ENCODE measurements at places on chromosomes 6 and 20.

DNA sequence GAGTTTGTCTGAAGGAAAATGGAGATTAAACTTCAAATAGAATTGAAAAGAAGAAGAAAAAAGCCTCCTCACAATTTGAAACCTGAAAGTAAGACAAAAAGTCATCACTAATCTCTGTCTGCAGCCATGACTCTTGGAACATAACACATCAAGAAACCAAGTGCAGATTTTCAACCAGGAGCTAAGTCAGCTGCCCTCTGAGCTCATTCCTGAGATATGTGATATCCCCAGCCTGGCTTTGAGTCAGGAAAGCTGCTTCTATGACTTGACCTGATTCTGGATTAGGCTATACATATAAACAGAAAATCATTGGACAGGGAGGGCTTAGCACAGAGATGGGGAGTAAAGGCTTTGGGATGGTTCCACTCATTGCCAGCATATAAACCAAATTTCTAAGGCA is 891.4 kb downstream of the TFAP2A start:
- peak; percentile 86 for DNase-seq

- no peak for DNase-seq
These were observed 216.0 kb downstream of the DLL1 start for GRCh38 chr6:170074907-170075306.

GRCh38 chr6:134402372-134402984 is 84.6 kb upstream of the SGK1 start:
- DNase-seq: no peak

GRCh38 chr6:169650959-169651292 is 50.9 kb downstream of the WDR27 start:
- no peak for DNase-seq

GRCh38 chr6:168133687-168134559 is 54.9 kb upstream of the FRMD1 start:
- no peak for DNase-seq

- DNase-seq: peak; percentile 86
These were observed 446.6 kb upstream of the JAG1 start for GRCh38 chr20:11120431-11120830.

GRCh38 chr6:158539413-158539812 is 20.5 kb upstream of the TMEM181 start:
- DNase-seq: no peak

- no peak for DNase-seq
These were observed 151.8 kb downstream of the THEMIS start for GRCh38 chr6:127749095-127749494.

DNA sequence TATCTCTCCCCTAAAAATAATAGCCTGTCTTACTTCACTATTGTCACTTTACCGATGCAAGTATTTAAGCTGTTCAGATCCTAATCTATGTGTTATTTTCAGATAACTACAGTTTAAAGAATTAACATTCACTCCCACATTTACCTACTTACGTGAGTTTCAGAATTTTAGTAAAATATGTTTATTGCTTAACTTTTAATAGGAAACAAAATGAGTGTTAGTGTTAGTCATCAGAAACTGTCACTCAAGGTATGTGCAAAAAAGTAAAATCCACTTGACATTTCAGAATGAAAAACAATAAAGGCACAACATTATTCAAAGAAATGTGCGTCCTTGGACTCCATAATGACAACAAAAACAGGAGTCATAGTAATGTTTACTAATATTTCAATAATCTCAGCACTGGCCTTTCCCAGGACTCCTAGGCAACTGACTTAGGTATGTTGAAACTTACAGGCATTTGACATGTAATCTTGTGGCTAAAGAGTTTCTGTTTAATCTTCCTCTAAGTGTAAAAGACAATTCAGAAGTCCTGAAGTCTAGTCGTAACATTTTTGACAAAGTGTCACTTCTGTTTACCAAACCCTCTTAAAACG is 4.5 kb downstream of the ATXN1 start:
- DNase-seq: no peak
